Muscle of leg (tissue), 16 donors: ENCODE measurements at places on chromosomes 1 and 21. TPM values are rescaled to one million over a fixed set of nuclear protein-coding genes. Genes with fewer than 3 reads are reported as not detected.
A peak's percentile ranks its signal among the peaks of the same experiment; 100 is the strongest.

GRCh38 chr1:22048351-22049192, 3.9 kb upstream of the CDC42 start:
- no peaks in the 10 kb centered on the region for H3K27me3 ChIP-seq
- no peaks in the 10 kb centered on the region for H3K36me3 ChIP-seq
- H3K4me1 ChIP-seq: peaks cover 3% of the 10 kb centered on the region
- no peak overlapping the region for H3K27ac ChIP-seq

GRCh38 chr21:35400233-35400939, 351.3 kb upstream of the RUNX1 start:
- no peak overlapping the region for H3K4me3 ChIP-seq
- no peaks in the 10 kb centered on the region for H3K36me3 ChIP-seq
- H3K27me3 ChIP-seq: no peaks in the 10 kb centered on the region
- DNase-seq: peak; percentile 80

GRCh38 chr1:26164036-26164860, 4.5 kb downstream of the C1orf232 start:
- peaks cover 15% of the 10 kb centered on the region for H3K27me3 ChIP-seq
- H3K4me1 ChIP-seq: peaks cover 42% of the 10 kb centered on the region
- H3K4me3 ChIP-seq: peak overlapping the region; percentile 33
- peak; percentile 48 for DNase-seq
- H3K36me3 ChIP-seq: no peaks in the 10 kb centered on the region

- no peaks in the 10 kb centered on the region for H3K27me3 ChIP-seq
- H3K4me3 ChIP-seq: no peak overlapping the region
- H3K27ac ChIP-seq: no peak overlapping the region
- H3K36me3 ChIP-seq: peaks cover 11% of the 10 kb centered on the region
- H3K4me1 ChIP-seq: peaks cover 7% of the 10 kb centered on the region
These were observed 13.4 kb upstream of the SVBP start for GRCh38 chr1:42830631-42831030.

DNA sequence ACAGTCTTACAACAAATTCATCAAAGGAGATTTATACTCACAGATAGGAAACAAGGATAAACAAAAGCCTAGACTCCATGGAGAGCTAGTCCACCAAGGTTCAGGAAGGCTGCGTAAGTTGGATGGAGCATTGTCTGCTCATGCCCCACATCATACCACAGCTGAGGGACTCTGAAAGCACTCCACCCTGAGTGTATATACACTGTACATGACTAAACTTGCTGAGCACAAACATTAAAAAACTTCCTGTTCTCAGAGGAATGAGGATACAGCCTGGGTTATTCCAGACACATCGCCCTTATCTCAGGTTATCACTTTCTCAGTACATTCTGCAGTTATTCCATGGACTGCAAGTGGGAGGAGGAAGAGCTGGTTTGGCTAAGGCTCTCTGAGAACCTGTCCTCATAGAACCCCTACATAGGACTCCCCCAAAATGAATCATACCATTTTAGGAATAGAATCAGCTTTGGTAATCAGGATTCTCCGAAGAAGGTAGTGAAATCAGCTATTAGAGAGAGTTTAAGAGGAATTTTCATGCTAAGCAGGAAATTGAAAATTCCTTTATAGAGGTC, 58.0 kb upstream of the PRMT6 start:
- no peak for DNase-seq
- no peaks in the 10 kb centered on the region for H3K36me3 ChIP-seq
- no peak overlapping the region for H3K27ac ChIP-seq
- H3K4me1 ChIP-seq: no peaks in the 10 kb centered on the region
- H3K4me3 ChIP-seq: no peak overlapping the region

DNA sequence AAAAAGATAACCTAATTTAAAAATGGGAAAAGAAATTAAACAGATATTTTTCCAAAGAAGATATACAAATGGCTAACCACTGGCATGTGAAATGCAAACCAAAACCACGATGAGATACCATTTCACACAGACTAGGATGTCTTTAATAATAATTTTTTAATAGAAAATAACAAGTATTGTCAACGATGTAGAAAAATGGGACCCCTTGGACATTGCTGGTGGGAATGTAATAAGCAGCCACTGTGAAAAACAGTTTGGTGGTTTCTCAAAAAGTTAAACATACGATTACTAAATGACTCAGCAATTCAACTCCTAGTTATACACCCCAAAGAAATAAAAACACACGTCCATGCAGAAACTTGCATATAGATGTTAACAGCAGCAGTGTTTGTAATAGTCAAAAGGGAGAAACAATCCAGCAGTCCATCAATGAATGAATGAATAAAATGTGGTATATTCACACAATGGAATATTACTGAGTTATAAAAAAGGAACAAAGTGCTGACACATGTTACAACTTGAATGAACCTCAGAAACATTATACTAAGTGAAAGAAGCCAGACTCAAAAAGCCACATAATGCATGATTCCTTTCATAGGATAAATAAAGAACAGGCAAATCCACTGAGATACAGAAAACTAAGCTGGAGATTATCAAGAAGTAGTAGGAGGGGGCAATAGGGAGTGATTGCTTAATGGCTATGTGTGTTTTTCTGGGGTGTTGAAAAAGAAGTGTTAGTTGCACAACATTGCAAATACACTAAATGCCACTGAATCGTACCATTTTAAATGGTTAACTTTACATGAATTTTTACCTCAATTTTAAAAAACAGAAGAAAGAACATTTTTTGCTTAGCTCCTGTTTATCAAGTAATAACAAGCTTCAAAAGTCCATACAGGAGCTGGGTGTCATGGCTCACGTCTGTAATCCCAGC, 4.1 kb downstream of the PPT1 start:
- H3K4me3 ChIP-seq: no peak overlapping the region
- H3K36me3 ChIP-seq: peaks cover 17% of the 10 kb centered on the region
- no peaks in the 10 kb centered on the region for H3K27me3 ChIP-seq

- peaks cover 21% of the 10 kb centered on the region for H3K36me3 ChIP-seq
- H3K27me3 ChIP-seq: no peaks in the 10 kb centered on the region
- no peak for DNase-seq
These were observed 17.5 kb downstream of the SLC19A1 start for GRCh38 chr21:45524756-45525152.

DNA sequence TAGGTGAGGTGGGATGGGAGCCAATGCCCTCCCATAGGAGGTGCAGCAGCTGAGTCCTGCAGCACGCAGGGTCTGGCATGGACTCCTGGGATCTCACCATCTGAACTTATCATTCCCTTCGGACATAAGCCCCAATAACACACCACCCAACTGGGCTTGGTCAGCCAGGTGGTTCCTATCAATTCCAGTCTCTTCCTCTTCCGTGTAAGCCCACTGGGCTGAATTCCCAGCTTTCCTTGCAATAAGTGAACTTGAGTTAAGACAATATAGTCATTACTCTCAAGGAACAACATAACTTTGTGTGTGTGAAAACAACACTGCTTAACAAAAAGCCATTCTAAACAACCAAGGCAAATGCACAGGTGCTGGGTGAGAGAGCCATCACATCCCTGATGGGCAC, 86.6 kb upstream of the EDN2 start:
- H3K4me1 ChIP-seq: peaks cover 10% of the 10 kb centered on the region
- no peak overlapping the region for H3K4me3 ChIP-seq
- no peaks in the 10 kb centered on the region for H3K36me3 ChIP-seq
- H3K27me3 ChIP-seq: no peaks in the 10 kb centered on the region
- H3K27ac ChIP-seq: no peak overlapping the region

GRCh38 chr1:205993068-205993467, 10.1 kb downstream of the RAB7B start:
- H3K4me1 ChIP-seq: peaks cover 20% of the 10 kb centered on the region
- no peak overlapping the region for H3K4me3 ChIP-seq
- DNase-seq: no peak
- H3K27me3 ChIP-seq: no peaks in the 10 kb centered on the region

- peaks cover 26% of the 10 kb centered on the region for H3K4me1 ChIP-seq
- no peaks in the 10 kb centered on the region for H3K27me3 ChIP-seq
- H3K4me3 ChIP-seq: no peak overlapping the region
- peak overlapping the region; percentile 69 for H3K27ac ChIP-seq
- peak; percentile 97 for DNase-seq
These were observed 505.2 kb downstream of the PLPP3 start for GRCh38 chr1:56074007-56074651.

- H3K36me3 ChIP-seq: no peaks in the 10 kb centered on the region
- H3K4me1 ChIP-seq: peaks cover 6% of the 10 kb centered on the region
- H3K27ac ChIP-seq: no peak overlapping the region
These were observed 49.8 kb upstream of the SCAF4 start for GRCh38 chr21:31781737-31782136.

DNA sequence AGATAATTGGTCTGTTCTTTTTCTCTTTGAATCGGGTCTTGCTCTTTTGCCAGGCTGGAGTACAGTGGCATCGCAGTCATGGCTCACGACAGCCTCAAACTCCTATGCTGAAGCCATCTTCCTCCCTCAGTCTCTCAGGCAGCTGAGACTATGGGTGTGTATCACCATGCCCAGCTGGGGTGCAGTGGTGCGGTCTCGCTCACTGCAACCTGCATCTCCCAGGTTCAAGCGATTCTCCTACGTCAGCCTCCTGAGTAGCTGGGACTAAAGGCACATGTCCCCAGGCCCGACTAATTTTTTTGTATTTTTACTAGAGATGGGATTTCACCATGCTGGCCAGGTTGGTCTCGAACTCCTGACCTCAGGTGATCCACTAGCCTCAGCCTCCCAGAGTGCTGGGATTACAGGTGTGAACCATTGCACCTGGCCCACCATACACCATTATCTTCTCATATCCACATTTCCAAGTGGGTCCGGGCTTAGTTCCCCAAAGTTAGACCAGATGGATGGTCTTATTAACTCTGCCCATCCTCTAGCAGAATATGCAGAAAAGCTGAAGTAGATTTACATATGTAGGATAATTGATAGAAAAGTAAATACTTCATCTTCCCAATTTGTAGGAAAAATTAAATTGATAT, 13.1 kb downstream of the CCDC17 start:
- no peak overlapping the region for H3K4me3 ChIP-seq
- DNase-seq: no peak
- no peak overlapping the region for H3K27ac ChIP-seq
- H3K36me3 ChIP-seq: peaks cover 61% of the 10 kb centered on the region

- H3K27me3 ChIP-seq: peaks cover 8% of the 10 kb centered on the region
- H3K36me3 ChIP-seq: no peaks in the 10 kb centered on the region
- H3K4me1 ChIP-seq: peaks cover 4% of the 10 kb centered on the region
- DNase-seq: no peak
- H3K4me3 ChIP-seq: no peak overlapping the region
These were observed 23.9 kb downstream of the TRPM2 start for GRCh38 chr21:44377201-44377921.

SPTA1 gene
- 1.2 TPM for total RNA-seq

NR1I3 gene
- not detected for total RNA-seq

BATF3 gene
- total RNA-seq: 2.3 TPM

CBS gene
- 2.7 TPM for total RNA-seq

PRR9 gene
- total RNA-seq: not detected

RRP1B gene
- total RNA-seq: 17.9 TPM

AKNAD1 gene
- total RNA-seq: 1.2 TPM

PIP5K1A gene
- total RNA-seq: 27.1 TPM

PLEKHN1 gene
- not detected for total RNA-seq

HORMAD1 gene
- total RNA-seq: 0.18 TPM

TRAF3IP3 gene
- 1.4 TPM for total RNA-seq
